Non-pigmented ciliary epithelial cell (primary cell): ENCODE measurements at places on chromosomes 12 and 14.
A peak's percentile ranks its signal among the peaks of the same experiment; 100 is the strongest.

GRCh38 chr14:31927348-31927832 is 149.7 kb upstream of the ARHGAP5 start:
- DNase-seq, result peak; percentile 93

DNA sequence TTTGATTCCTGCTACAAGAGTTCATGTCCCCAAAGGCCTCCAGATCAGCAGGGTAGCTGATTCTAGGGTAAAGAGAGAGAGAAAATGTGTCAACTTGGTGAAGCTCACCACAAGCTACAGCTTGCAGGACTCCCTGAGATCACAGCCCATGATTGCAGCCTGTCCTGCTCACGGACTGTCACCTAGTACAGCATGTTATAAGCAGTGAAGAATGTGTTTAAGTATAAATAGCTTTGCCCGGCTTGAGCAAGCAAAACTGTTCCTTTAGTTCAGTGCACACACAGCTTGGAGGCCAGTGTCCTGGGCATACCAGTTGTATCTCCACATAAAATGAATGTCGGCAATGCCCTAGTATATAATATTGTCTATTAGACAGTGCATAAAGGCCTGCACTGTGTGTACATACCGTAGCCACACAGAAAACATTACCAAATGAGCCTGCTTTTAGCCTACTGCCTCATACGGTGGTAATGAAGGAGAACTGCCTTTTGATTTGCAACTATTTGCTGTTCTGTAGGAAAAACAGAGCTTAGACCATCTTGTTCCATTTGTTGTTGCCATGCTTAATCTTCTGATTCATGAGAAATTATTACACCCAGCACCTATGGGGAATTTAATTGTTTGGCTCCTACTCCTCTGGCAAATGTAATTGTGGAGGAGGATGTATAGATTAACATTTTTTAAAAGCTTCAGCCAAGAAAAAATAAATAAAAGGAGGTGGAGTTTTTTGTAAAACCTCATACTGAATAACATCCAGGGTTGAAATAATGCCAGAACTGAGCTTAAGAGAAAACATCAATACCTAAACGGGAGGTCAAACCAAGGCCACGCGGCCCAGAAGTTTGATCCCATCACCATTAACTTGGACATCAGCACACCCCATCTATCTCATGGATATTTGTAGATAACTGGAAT is 108.1 kb upstream of the G2E3 start:
- peak; percentile 19 for DNase-seq

DNA sequence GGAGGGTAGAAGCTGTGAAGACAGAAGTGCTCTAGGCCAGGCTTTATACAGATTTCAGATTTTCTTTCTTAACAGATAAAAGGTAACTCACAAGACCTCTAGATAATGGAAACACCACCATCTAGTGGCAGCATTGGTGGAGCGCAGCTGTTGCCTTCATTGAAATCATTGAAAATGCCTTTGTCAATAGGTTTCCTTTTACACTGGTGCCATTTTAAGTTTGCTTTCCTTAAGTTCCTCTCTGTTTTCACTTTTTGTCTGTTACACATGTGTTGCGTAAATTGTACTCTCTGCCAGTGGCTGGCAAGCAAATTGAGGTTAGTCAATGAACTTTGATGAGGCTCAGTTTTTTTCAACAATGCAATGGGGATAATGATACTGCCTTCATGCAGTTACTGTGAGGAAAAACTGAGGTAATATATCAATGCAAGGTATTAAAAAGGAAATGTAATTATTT is 31.1 kb downstream of the ALDH1L2 start:
- DNase-seq, result peak; percentile 24

- DNase-seq, result no peak
Observed at GRCh38 chr14:61193476-61193875, 87.7 kb downstream of the TMEM30B start.

DNA sequence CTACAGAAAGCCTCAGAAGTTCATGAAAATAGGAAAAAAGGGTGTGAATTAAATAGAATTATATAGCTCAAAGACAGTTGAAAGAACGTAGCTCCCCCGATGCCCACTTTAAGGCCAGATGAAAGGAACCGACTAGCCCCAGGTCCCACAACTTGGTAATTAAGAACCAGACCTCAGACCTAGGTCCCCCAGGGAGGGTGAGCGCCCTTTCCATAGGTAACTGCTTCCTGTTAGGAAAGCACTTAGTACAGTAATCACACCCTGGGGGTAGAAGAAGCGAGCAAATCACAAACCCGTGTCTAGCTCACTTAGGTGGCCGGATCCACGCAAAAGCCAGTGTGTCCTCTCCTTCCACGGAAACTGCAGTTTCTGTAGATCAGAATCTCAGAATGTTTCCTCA is 77.1 kb downstream of the PLXNC1 start:
- DNase-seq, result no peak

DNA sequence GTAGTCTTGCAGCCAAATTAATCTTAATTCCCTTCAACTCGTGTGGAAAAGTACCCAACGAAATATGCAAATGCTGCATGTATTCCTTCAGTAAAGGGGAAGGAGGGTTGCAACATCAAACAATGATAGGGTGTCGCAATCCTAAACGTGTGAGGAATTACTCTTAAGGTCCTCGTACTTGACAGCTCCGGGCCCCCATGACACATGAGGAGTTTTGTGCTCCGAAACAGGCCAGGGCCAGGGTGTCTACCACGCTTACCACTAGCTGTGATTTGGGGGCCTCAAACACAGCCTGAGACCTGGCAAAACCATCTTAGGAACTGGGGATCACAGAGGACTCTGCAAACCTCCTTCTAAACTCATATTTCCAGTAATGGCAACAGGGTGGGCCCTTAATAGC is 20.4 kb downstream of the FOS start:
- DNase-seq, result no peak

DNA sequence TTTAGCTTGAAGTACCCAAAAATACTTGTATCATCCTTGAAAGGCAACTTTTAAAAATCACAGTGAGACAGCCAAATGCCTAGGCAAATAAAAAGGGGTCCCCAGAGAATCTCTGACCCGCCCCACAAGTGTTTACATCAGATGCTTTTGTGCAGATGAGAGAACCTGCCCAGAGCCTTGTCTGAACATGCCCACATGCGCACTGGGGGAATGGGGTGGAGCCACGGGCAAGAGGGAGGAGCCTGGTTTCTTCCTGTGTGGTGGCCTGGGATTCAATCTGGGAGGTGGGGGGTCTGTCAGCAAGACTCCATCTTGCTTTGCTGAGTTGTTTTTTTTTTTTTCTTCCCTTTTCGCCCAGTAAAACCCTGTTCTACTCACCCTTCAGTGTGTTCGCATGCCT is 381.7 kb upstream of the CCDC196 start:
- no peak for DNase-seq

DNA sequence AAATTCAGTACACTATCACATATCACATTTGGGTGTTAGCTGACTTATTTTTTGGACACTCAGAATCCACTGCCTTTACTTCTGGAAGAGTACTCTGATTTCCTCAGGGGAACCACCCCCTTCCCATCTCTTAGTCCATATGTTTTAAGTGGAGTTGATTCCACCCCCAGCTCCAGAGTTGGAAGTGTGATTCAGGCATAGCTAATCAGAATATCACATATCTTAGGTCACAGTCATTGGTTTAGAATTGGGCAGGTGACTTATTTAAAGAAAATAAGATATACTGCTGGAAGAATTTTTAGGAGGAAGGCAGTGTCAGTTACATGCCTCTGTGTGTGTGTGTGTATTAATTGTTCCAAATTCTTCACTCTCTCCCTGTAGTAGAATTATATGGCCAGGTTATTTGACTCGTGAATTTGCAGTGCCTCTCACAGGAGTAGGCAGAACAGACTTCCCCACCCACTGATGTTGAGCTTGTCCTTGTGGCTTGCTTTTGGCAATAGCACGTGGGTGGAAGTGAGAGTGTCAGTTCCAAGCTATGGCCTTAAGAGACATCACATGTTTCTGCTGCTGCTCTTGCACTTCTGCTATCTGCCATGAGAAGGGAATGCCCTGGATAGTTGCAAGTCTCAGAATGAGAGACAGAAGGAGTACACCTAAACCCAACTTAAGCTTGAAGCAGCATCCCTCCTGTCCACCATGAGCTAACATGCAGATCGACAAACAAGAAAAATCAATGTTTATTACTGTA is 6.4 kb upstream of the GAS2L3 start:
- no peak for DNase-seq

- no peak for DNase-seq
Observed at GRCh38 chr12:119699199-119699760, 31.3 kb downstream of the PRKAB1 start.

GRCh38 chr12:54036620-54037359 is 3.9 kb downstream of the HOXC5 start:
- DNase-seq, result no peak

- DNase-seq, result no peak
Observed at GRCh38 chr12:131592972-131593371, 117.9 kb upstream of the SFSWAP start.

DNA sequence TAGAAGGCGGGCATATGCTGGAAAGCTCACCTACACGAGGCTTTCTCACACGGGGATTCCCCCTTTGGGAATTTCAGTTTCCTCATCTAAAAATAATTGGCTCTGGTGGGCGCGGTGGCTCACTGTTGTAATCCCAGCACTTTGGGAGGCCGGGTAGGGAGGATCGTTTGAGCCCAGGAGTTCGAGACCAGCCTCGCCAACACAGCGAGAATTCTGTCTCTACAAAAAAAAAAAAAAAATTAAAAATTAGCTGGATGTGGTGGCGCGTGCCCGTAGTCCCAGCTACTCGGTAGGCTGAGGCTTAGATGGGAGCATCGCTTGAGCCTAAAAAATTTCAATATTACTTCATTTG is 400 bp upstream of the NDUFA12 start:
- DNase-seq, result no peak

DNA sequence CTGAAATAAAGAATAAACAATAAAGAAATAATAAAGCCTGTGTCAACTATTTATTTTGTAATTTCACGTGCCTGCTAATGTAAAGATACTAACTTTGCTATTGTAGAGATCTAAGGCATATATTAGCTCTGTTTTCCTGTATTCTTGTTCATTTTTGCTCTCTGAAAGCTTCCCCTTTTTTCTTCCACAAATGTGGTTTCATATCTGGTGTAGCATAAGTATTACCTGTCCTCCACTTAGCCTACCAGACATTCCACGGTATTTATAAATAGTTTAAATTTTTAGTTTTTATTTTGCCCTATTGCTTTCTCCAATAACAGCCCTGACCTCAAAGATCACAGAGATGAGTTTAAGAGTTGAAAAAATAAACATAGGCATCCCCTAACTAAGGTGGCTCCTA is 92.6 kb upstream of the ATP2B1 start:
- no peak for DNase-seq

- no peak for DNase-seq
Observed at GRCh38 chr14:24389226-24389848, 9.5 kb upstream of the NYNRIN start.

GRCh38 chr14:34766606-34767005 is 52.2 kb upstream of the CFL2 start:
- DNase-seq, result no peak

GRCh38 chr12:106227641-106228319 is 20.0 kb downstream of the CKAP4 start:
- DNase-seq, result no peak

- DNase-seq, result no peak
Observed at GRCh38 chr14:76866456-76866855, 40.2 kb downstream of the LRRC74A start.

DNA sequence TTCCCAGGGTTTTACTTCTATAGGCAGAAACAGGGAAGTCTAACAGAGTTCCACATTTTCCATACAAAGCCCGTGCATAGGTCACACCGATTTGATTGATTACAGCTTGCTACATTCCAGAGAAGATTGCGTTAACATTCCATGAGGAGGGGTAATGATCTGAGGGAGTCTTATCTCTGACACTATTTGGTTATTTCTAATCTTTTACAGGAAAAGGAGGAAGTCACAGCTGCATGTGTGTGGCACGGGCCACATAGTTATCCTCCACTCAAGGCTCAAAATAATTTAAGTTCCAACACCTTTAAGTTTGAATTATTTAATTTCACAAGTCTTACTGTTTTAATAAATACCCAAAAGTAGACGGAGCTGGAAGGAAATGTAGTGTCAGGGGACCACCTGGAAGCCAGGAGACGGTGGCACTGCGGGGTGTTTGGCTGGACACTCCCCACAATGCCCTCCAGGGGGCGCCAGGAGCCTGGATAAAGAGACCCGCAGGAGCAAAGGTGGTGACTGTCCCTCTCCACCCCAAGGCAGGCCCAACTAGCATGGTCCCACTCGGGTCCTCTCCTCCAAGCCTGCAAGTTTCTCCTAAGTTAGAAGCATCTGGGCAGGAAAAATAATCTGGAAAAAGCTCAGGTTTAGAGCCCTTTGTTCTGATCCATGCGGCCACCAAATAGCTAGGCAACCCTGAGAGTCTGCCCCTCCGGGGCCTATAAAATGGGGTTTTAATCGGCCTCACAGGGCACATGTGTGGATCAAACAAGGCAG is 20.2 kb downstream of the KRT8 start:
- DNase-seq, result no peak

GRCh38 chr14:55532645-55533344 is 47.2 kb upstream of the KTN1 start:
- DNase-seq, result no peak

DNA sequence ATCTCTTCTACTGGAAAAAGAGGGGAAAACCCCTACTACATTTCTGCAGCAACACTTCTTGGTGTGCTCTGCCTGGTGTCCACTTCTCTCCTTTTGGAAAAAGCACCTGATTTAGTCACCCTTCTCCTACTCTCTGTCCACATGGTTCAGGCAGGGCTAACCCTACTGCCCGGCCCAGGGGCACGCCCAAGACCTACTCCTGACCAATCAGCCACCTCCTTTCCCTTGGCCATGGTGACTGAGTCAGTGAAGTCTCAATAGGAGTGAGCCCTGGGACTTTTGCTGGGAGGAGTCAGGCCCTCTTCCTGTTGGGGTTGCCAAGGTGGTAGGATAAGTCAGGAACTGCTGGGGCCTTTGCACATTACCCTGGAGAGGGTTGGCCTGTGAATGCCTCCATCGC is 52.5 kb upstream of the MYL2 start:
- no peak for DNase-seq

DNA sequence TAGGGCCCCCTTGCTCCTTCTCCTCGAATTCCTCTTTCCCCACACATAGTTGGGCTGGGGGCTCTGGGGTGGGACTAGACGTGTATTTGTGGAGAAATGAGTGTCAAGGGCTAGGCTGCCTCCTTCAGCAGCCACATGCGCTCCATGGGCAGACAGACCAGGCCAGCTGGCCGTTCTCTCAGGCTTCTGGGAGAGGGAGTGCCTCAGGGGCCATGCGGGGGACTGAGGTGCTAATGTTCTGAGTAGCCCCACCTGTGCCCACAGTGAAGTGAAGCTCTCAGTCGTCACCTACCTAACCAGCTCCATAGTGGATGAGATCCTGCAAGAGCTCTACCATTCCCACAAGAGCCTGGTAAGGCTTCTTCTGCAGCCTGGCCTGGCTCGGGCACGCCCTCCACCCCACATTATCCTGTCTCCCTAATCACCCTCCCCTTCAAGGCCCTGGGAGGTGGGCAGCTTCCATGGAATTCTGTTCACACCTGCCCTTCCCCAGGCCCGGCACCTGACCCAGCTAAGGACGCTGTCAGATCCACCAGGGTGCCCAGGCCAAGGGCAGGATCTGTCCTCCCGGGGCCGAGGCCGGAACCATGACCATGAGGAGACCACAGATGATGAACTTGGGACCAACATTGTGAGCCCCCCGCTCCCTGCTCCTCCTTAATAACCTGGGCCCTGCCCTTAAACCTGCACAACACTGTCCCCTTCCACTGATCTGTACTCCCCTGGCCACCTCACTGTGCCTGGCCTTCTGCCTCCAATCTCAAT is 9.0 kb upstream of the CPNE6 start:
- DNase-seq, result no peak

GRCh38 chr14:68232300-68233055 is 412.9 kb downstream of the RAD51B start:
- peak; percentile 99 for DNase-seq
